ENCODE measurements at places on chromosomes 11 and 22.

GRCh38 chr11:102458548-102458947 is 6.0 kb upstream of the TMEM123 start:
- no peak for DNase-seq

- DNase-seq, result no peak
Observed at GRCh38 chr22:48581796-48582469, 1245.7 kb downstream of the BRD1 start.

DNA sequence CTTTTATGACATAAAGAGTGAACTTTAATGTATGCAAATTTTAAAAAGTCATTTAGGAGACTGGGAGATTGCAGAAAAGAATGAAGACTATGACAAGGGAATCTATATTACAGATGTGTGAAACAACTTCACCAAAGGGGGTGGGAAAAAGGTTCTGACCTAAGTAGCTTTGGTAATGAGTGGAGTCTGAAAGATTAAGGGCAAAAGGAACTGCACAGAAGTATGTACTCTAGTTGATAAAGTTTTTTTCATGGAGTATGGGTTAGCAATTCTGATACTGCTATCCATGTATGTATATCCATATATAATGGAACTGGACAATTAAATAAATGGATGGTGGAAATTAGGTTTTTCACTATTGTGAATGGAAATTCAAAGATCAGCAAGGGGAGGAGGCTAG is 9.2 kb downstream of the CKAP5 start:
- no peak for DNase-seq

GRCh38 chr11:47394050-47394321 is 14.4 kb upstream of the SLC39A13 start:
- DNase-seq, result no peak

- no peak for DNase-seq
Observed at GRCh38 chr11:101474666-101475065, 109.1 kb downstream of the TRPC6 start.

All from activated T-helper 1 cell treated with Interleukin-2 at 50 U/mL for 16 hours (primary cell).